Keratinocyte (primary cell): ENCODE measurements at places on chromosomes 7 and 10. TPM values are rescaled to one million over a fixed set of nuclear protein-coding genes. Genes with fewer than 3 reads are reported as not detected.

KCNH2 gene
- 0.03 TPM in 1 of 3 replicates, not detected in the others for polyA plus RNA-seq

NPC1L1 gene
- 0.01 to 0.03 TPM in 2 of 3 replicates, not detected in the other for polyA plus RNA-seq

GRCh38 chr10:31596765-31597164 lies 277.7 kb downstream of the ZEB1 start:
- H3K27ac ChIP-seq = no peak overlapping the region
- no peak overlapping the region for H3K4me3 ChIP-seq
- no peaks in the 10 kb centered on the region for H3K36me3 ChIP-seq
- peaks cover 3% of the 10 kb centered on the region for H3K27me3 ChIP-seq
- DNase-seq = no peak

DNA sequence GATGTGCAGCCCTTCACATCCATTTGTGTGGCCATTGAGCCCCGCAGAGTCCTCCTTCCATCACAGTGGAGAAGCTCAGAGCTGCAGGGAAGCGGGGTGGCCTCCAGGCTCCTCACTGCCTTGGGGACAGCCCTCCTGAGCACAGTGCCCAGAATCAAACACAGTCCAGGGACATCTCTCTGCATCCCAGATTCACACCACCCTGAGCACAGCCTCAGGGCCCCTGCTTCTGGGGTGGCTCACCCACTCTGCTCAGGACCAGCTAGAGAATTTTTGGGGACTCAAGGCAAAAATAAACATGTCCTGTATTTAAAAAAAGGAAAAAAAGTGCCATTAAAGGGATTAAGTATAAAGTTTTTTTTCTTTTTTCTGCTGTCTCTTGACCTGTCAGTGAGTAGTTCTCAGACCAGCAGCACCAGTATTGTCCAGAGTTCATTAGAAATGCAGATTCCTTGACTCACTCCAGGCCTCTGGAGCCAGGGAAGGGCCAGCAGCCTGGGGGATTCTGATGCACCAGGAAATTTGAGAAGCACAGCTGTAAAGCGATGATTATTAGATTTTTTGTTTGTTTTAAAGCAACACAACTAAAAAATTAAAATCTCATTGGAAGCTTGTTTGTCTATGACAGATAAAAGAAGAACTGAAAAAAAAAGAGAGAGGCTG lies 61.6 kb downstream of the ARHGAP22 start:
- no peak overlapping the region for H3K27ac ChIP-seq
- no peaks in the 10 kb centered on the region for H3K4me1 ChIP-seq
- no peak overlapping the region for H3K4me3 ChIP-seq
- no peaks in the 10 kb centered on the region for H3K36me3 ChIP-seq

DNA sequence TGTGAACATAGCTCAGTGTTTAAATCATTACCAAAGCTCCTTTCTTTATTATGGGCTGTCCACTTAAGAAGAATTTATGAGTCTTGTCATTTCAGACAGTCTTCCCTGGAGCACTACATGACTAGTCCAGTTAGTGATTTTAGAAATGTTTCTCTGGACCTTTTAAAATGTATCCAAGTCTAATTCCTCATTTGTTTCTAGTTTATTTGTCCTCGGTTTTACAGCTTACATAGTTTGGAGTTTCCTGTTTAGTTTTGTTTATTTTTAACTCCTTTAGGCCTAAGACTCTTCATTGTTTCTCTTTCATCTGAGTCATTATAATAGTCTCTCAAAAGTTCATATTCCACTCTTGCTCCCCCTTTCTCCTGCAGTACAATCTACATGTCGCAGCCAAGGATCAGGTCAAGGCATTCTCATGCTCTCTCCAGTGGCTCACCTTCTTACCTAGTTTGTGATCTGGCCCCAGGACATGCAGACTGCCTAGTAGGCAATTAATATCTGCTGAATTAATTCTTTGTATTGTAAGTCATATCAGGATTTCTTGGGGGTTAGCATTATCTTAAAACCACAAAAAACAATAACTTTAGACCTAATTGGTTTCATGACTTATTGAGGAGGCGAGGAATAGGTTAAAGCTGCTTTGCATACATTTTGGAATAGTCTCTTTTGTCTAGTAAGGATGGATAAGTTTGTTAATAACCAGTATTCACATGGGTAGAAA lies 93.8 kb downstream of the MAPK8 start:
- H3K36me3 ChIP-seq = no peaks in the 10 kb centered on the region
- H3K4me1 ChIP-seq = peaks cover 21% of the 10 kb centered on the region
- DNase-seq = no peak
- no peak overlapping the region for H3K27ac ChIP-seq
- no peak overlapping the region for H3K4me3 ChIP-seq
